ENCODE measurements at places on chromosomes 6 and 20.

DNA sequence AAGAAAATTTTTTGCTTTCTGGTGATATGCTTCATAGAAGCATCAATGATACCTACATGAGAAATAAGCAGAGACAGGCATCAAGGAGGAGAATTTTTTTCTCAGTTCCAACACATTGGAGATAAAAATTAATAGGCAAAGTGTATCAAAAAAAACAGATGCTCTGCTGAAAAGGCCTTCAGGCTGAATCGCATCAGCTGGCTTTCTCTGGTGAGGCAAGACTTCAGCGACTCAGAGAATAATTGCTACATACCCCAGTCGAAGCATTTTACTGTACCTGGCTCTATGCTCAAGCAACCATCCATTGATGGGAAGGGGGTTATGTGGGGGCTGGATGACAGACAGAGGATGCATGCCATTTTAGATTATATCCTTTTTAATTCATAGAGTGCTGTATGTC is 415.1 kb downstream of the TFAP2A start:
- DNase-seq, result no peak

- DNase-seq, result no peak
Observed at GRCh38 chr6:91715171-91715805, 1128.4 kb upstream of the MAP3K7 start.

GRCh38 chr6:12791371-12791770 is 74.8 kb downstream of the PHACTR1 start:
- DNase-seq, result no peak

DNA sequence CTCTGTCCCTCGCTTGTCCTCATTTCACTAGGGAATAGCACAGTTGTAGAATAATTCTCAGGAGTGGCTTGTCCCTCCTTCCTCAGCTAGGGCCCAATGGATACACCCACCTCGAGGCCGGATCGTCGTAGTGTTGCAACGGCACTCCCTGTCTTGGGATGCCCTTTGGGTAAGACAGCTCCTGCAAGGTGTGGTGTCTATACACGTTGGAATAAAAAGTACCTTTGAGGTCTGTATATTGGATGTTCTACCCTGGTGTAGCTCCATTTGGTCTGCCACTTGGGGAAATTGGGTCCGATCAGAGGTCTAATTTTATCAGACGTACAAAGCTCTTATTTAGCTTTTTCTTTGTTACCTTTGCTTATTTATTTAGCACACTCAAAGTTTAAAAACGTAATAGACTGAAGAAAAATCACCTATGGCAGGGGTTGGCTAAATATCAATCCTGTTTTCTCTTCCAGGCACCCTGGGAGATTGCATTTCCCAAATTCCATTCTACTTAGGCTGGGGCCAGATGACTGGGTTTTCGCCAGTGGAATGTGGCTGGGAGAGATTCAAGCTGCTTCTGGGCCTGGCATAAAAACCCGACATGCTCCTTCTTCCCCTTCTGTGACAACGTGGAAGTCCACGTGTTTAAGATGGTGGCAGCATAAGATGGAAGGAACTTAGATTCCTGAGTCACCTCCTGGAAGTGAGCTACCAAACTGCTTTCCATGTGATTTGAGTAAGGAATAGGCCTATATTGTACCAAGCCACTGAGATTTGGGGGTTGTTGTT is 82.3 kb upstream of the CD83 start:
- DNase-seq, result no peak

- no peak for DNase-seq
Observed at GRCh38 chr6:1242446-1242845, 69.5 kb upstream of the FOXQ1 start.

- no peak for DNase-seq
Observed at GRCh38 chr20:17499041-17499440, 32.1 kb downstream of the BFSP1 start.

- no peak for DNase-seq
Observed at GRCh38 chr6:103042336-103042735, 1648.8 kb downstream of the GRIK2 start.

DNA sequence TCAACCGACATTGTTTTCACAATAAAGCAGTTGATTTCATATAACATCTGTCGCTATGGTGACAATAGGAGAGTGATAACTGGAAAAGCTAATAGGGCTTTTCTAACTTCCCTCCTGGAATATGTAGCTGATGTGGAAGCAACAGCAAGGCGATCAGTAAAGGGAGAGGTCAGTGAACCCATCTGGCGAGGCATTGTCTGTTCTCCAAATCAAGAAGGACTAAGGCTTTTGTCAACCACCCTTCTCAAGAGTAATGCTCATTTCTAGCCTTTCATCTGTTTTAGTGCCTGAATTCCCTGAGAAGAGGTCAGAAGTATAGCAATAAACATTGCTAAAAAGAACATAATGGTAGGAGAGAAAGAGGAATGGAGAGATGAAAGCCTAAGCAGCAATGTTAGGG is 201.3 kb downstream of the AKAP7 start:
- no peak for DNase-seq

DNA sequence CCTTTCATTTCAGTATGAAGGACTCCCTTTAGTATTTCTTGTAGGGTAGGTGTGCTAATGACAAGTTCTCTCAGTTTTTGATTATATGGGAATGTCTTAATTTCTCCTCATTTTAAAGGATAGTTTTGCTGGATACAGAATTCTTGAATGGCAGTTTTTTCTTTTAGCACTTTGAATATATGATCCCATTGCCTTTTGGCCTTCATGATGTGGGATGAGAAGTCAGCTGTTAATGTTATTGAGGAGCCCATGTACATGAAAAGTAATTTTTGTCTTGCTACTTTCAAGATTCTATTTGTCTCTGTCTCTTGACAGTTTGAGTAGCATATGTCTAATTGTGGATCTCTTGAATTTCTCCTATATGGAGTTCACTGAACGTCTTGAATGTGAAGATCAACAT is 30.9 kb downstream of the RSPH3 start:
- no peak for DNase-seq

- no peak for DNase-seq
Observed at GRCh38 chr6:43489277-43490072, 12.1 kb downstream of the TJAP1 start.

DNA sequence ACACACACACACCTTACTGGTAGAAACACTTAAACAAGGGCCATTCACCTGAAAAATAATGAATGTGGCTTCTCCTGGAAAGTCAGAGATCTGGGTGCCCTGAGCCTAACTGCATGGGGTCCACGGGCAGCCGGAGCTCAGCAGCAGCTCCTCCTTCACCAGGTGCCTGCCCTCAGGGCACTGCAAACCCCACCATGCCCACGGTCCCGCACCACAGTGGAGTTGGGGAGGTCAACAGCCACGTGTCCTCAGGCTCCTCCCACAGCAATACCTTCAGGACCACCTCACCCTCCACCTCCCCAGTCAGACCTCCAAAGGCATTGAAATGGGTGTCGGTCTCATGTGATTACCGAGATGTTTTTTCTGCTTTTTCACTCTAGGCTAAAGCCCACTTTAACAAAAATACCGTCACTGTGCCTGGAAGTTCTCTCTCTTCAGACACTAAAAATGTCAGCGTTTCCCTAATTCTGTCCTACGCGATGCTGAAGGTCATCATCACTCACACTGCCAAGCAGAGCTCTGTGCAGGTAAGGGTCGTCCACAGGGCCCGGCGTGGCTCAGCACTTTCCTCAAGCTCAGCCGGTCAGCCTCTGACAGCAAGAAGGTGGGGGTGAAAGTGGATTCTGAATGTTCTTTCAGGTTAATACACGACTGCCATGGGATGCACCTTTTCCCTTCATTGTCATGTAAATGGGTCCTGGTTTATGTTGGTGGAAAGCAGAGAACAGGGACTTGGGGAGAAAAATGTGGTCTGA is 48.9 kb downstream of the CDK5RAP1 start:
- DNase-seq, result no peak

DNA sequence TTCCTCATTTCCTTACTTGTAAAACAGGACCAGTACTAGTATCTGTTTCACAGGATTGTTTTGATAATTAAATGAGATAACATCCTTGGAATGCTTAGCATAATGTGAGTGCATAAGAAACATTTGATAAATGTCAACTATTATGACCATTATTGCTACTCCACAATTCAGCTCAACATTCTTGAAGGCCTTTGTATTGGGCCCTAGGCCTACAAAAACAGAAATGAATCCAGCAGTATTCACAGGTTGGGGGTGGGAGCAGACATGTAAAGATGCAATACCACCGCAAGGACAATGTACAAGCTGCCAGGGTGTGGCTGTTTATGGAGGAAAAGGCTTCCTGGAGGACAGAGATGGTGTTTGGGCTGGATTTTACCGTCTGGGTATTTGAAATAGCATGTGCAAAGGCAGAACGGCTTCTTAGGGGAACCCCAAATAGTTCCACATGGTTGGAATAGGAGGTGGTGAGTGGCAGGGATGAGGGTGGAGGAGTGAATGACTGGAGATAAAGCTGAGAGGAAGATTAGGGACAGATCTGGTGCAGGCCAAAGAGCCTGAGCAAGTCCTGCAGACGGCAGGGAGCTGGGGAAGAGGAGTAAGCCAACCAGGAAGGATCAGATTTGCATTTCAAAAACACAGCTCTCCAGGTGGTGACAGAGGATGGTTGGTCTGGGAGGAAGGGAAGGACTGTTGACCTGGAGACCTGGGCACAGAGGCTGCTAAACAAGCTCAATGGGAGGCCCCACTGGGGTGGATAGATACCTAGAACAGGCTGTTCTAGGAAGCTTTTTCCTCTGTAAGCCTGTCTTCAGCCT is 57.0 kb upstream of the EPB41L1 start:
- DNase-seq, result no peak

GRCh38 chr6:30719356-30719755 is 796 bp upstream of the TUBB start:
- DNase-seq, result no peak

DNA sequence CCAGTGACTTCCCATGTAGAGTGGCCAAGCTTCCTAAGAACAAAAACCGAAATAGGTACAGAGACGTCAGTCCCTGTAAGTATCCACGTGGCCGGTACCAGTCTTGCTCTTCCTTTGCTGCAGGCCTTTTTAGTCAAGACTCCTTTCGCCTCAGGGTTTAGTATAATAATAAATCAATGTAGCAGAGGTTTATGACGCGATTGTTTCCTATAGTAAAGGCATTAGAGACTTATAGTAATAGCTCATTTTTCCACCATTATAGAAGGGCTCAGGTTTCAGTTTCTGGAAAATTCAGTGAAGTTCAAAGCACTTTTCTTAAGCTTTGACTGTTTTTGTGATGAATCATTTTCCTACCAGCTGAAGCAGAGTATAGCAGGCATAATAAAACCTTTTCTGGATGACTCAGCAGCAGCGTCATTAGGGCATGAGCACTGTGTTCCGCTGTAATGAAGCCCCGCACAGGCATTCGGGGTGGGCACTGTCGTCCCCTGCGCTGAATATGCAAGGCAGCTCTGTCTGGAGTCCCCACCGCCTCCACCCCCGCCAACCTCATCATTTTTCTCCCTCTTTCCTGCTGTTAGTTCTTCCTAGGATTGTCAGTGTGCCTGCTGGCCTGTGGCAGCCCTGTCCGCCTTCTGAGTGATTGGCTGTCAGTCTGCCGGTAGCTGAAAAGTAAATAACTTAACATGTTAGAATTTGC is 51.3 kb downstream of the PTPN1 start:
- DNase-seq, result peak; percentile 13

DNA sequence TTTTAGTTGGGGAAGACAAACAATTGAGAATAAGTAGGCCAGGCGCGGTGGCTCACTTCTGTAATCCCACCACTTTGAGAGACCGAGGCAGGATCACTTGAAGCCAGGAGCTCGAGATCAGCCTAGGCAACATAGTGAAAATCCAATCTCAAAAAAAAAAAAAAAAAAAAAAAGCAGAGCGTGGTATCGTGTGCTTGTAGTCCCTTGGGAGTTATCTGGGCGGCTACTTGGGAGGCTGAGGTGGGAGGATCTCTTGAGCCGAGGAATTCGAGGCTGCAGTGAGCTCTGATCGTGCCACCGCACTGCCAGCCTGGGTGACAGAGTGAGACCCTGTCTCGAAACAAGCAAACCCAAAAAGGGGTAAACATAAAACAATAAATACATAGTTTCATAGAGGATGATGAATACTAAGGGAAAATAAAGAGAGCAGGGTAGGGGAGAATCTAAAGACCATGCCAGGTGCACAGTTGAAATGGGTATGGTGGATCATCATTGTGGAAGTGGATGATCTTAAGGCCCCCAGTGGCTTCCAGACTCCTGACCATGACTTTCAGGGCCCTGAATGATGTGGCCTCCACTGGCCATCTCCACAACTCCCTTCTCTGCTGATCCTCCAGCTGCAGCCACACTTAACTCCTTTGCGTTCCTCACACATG is 947 bp downstream of the POFUT1 start:
- no peak for DNase-seq

Data from SK-MEL-5 (cell line).